ENCODE measurements at places on chromosomes 7 and 10.

DNA sequence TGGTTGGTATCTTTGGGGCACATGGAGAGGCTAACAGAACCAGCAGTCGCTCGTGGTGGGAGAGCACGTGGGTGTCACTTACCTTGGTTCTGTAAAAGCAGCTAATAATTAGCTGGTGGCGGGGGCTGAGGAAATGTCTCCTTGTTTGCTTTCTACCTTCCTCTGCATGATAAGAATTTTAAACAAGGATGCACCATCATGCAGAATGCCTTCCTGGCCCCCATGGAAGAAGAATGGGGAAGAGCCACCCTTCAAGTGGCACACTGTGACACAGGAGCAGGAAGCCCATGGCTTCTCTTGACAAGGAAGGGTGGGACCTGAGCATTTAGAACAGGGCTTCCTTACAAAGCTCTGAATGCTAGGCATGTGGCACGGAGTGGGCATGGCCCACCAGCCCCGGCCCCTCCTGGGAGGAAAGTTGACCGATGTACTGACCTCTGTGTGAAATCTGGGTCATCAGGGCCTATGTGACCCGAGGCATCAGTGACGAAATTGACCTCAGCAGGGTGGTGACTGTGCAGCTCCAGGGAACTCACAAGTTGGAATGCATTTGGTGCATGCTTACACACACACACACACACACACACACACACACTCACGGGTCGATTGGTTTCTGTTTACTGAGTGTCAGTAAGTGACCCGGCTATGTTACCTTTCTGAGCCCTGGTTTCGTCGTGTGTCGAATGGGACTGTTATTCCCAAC, 116.9 kb upstream of the ANLN start:
- no peak for DNase-seq

- no peak for DNase-seq
These were observed 204.4 kb downstream of the KLF6 start for GRCh38 chr10:3580565-3580964.

GRCh38 chr7:1049006-1049741, 4.8 kb downstream of the GPR146 start:
- DNase-seq: no peak

DNA sequence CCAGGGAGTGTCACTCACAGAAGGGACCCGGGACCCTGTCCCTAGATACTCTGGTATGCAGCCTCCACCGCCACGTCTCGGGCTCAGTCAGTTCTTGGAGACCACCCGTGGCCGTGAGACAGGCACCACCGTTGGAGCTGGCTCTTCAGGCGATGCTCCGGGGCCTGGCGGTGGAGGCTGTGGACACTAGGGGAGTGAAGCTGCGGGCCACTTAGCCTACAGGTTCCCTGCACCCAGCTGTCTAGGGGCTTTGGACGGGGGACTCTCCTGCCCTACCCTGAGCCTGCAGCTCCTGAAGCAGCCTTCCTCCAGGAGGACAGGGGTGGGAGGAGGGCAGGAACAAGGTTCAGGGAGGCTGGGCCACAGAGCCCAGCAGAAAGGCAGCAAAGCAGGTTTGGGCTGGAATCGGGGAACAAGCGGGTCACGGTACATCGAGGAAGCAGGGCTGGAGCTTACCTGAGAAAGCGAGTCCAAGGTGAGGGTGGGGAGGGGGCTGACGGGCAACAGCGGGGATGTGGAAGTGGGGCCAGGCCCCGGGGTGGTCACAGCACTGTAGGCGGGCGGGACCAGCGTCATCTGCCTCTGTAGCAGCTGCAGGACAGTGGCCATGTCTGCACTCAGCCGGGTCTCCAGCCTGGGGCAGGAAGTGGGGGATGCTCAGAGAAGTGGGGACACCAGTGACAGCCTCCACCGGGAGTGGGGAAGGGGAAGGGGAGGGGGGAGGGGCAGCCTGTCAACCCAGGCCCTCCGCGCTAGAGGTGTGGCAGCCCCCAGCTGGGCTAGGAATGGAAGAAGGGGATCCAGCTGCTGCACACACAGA, 31.5 kb downstream of the KCNH2 start:
- DNase-seq: no peak

- DNase-seq: no peak
These were observed 1.1 kb downstream of the PIK3AP1 start for GRCh38 chr10:96719200-96719599.

- no peak for DNase-seq
These were observed 282.8 kb downstream of the PHF14 start for GRCh38 chr7:11256501-11256900.

GRCh38 chr7:133575726-133576440, 323.0 kb downstream of the EXOC4 start:
- no peak for DNase-seq

GRCh38 chr7:117053432-117053831, 100.1 kb downstream of the ST7 start:
- DNase-seq: no peak

- no peak for DNase-seq
These were observed 19.3 kb upstream of the SPAM1 start for GRCh38 chr7:123905714-123906113.

DNA sequence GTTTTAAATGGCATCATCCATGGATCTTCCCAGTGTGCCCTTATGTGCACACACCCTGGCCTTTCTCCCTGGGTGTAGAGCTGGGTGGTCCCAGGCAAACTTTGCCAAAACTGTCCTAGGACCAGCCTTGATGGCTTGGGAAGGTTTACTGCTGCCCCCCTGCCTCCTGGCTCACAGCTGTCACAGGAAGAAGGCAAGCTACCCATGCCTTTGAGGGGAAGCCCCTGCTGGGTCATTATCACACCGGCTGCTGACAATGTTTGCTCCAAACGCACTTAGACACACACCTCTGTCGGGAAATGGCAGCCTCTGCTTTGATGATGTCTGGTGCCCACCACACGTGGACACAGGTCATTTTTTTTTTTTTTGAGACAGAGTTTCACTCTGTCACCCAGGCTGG, 25.2 kb upstream of the FIGNL1 start:
- DNase-seq: no peak

GRCh38 chr7:158063850-158064610, 523.6 kb downstream of the PTPRN2 start:
- DNase-seq: no peak

DNA sequence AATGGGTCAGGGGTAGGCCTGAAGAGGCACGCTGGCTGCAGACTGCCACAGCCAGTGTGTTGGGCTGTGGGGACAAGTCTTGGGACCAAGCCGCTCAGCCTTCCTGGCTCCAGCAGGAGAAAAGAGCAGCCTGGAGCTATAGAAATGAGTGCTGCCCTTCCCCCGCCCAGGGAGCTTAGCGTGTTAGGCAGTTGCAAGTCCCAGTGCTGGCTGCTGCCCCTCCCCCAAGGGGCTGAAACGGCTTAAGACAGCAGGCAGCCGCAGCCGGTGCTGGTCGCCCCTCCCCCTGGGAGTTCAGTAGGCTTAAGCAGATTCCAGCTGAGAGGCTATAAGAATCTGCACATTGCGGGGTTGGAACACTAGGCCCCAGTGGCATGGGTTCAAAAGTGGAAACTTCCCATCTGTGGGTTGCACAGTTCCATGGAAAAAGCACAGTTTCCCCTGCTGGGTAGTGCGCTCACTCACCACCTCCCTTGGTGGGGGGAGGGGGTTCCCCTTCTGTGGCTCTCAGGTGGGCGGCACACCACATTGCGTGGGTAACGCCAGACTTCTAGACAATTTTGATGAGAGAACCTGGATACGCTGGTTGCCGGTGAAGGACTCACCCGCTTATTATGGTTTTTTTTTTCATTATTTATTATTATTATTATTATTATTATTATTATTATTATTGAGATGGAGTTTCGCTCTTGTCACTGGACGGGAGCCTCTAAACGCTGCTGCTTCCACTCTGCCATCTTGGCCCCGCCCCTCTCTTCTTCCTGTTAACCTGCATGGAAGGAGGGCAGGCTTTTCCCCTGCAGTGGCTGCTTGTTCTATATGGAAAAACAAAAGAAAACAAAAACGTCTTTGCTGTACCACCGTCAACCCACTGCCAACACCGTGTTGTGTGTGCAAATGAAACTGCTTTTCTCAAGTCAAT, 151.1 kb downstream of the CXCL12 start:
- no peak for DNase-seq

DNA sequence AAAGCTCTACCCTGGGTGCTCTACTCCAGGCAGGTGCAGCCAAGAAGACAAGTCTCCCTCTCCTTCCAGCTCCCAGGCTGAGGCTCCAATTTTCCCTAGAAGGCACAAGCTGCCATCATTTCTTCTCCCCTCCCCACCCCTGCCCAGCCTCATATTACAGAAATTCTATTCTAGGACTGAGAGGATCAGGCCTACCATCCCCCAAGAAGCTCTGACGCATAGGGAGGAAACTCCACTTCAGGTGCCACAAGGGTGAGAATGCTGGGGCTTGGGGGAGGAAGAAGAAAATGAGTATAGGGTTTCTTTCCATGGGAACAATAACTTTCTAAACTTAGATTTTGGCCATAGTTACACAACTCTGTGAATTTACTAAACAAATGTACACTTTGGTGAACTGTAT, 35.3 kb downstream of the FEZF1 start:
- no peak for DNase-seq

DNA sequence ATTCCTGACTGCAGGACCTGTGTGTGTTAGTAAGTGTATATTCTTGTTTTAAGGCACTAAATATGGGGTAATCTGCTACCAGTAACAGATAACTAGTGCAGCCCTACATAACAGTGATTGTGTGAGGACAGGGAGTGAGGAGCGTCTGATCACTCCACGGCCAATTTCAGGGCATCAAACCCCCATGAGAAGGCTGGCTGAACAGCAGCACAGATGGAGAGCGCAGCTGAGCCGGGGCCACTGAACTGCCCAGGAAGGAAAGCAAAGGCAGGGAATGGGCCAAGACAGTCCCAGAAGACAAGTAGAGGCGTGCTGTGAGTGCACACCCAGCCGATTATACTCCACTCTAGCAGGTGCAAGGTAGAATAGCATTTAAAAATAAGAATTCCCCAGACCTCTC, 157.1 kb upstream of the CHST15 start:
- DNase-seq: no peak

DNA sequence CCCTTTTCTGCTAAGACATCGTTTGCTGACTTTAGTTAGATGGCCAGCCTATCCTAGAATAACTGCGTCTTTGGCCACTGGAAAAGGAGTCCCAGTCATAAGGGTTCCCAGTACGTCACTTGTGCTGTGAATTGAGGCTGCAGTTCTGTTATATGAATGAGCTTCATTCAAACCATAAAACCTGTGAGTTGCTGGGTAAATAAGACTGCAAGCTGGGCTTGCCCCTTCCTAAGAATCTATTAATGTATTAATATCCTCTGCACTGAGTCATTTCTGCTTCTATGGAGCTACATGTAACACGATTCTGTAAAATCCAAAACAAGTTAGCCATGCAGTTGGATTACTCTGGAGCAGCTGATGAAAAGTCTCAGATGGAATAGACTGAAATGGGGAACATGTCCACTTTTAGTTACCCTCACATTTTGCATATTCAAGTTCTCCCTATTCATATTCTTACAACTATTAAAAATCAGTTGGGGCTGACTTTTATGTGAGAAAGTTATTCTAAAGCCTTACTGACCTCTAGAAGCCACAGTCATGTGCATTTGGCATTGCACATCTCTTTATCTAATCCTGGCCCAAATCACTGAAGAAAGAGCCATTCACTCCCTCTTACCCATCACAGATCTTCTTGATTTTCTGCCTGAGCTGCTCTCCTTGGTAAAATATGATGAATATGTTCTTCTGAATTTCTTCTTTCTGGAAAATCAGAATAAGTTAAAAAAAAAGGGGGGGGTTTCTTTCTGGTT, 41.8 kb upstream of the TMEM213 start:
- DNase-seq: no peak

DNA sequence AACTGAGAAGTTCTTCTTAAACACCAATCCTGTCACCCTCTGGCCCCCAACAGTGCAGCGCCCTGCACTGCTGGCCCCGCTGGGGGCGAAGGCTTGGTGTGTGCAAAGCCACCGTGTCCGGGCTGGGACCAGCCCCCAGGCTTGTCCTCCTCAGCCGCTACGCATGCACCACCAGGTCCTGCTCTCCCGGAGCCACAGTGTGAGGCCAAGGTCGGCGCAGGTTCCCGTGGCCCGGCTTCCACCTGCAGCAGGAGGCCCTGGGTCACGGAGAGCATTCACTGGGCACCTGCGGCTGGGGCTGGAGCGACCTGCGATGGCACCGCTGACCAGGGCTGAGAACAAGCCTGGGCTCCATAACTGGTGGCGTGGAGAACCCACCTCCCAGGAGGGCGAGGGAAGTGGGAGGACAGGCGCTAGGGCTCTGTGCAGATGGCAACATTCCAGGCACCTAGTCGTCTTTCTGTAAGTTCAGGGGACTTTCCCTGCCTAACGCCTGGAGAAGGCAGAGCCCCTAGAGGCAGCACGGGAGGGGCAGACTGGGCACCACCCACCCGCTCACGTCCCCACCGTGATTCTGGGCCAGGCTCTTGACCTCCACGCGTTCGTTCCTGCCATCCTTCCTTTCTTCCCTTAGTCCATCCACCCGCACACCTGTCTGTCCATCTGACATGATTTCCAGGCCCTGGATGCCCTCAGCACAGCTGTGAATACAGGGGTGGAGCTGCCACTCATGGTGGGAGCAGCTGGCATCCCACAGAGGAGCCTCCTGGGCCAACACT, 271.6 kb downstream of the ELFN1 start:
- DNase-seq: no peak

DNA sequence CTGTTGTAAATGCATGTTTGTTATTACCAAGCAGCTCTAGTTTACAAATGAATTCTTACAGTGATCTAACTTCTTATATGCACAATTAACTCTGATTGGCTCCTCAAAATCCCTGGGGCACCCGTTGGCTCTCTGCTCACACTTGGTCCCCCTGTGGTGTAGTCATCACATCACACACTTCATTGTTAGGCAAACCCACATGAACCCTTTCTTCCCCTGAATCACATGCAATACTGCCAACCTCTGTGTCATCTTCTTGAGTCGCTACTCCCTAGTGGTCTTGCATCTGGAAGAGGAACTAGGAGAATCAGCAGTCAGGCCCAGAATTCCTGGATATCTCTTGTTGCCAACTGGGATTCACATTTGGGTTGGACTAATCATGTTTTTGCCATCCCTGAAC, 73.1 kb downstream of the CD36 start:
- DNase-seq: no peak

DNA sequence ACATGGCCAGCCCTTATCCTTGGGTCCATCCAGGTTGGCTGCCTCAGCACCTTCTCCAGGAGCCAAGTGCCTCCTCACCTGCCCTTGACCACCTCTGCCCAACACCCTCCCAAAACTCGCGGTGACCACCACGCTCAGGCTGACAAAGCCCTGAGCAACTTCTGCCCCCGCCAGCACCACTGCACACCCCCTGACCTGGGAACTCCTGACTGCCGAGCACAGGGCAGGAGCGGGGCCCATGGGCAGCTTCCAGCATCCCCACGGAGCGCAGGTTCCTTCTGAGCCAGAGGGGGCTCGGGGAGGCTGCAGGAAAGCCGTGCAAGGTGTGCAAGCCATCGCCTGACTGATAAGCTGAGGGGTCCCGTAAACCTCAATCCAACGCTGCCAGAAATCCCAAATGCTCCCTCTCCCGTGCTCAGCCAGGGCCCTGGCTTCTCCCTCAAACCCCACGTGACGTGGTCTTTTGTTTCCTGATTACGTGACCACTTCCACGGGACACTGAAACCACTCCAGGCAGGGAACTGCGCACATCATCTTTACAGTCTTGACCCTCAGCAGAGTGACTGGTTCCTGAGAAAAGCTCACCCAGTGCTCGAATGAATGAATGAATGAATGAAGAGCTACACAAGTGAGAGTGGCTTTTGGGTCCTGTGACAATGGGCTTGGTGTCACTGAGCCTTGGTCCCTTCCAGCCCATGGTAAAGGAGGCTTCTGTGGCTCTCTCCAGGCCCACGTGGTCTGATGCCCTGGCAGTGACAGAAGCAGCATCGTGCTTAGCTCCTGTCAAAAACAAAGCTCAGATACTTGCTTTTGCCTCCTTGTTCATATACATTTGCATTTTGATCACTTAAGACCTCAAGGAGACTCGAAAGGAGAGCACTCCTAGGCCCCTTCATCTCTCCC, 249.8 kb upstream of the PPP2R2D start:
- no peak for DNase-seq
